ENCODE measurements at places on chromosomes 2 and 18.

DNA sequence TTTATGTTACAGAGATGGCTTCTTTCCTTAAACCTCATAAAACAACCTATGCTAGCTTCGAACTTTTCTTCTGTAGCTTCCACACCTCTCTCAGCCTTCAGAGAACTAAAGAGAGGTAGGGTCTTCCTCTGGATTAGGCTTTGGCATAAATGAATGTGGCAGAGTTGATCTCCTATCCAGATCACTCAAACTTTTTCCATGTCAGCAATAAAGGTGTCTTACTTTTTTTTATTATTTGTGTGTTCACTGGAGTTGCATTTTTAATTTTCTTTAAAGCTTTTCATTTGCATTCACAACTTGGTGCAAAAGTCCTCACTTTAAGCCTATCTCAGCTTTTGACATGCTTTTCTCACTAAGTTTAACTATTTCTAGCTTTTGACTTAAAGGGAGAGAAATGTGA lies 66.0 kb downstream of the LANCL1 start:
- DNase-seq: no peak

- DNase-seq: no peak
Observed at GRCh38 chr18:30988440-30988839, 54.1 kb downstream of the DSC3 start.

- no peak for DNase-seq
Observed at GRCh38 chr2:151520976-151521375, 111.3 kb downstream of the RIF1 start.

DNA sequence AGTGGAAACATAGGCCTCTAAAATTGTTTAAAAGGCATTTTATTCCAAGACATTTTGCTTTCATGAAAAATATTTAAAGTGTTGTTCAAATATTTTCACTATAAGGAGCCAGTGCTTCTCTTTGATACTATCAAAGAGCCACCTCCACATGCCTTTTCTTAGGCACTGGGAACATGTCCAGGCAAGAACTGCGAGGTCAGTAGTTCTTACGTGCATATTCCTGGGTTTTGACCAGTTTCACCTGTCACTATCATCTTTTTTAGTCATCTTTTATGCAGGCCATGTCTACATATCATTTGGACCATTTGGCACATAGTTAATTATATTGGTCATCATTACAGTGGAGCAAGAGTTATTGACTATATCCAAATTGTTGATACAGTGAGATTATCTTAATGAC lies 195.3 kb downstream of the CCDC85A start:
- no peak for DNase-seq

DNA sequence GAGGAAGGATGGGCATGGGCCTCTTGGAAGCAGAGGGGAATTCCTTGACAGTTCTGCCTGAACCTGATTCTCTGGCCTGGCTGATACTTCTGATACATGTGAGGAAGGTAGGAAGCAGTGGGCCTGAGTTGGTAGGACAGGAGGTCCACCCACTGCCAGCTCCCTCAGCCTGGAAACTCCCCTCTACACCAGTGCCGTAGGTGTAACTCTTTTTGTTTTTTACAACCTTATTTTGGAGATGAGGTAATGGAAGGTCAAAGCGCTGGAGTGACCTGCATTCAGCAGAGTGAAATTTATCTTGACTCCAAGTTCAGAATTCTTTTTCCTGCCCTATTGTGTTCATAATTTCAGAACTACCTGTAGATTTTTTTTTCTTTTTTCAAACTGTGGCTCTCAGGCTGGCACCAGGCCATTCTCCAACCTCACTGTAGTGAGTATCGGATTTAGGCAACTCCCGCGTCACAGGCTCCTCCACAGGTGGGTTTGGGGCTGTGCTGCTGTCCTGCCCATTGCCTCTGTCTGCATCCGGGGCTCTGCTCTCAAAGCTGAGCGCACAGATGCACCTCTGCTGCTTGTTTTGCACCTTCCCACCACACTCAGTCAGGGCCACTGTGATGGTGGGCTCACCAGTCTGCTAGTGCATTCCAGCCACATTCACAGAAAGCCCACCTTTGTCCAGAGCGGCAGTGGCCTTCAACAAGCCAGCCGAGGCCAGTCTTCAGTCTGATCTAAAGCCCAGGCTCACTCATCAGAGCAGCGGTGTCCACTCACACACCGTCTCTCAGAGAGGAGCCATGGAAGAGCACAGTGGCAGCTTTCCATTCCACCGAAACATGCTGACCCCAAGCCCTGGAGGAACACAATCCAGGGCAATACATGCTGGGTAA lies 87.2 kb downstream of the UXS1 start:
- no peak for DNase-seq

GRCh38 chr2:74957886-74958273 lies 563 bp upstream of the POLE4 start:
- DNase-seq: no peak

GRCh38 chr18:65671621-65672415 lies 79.0 kb upstream of the CDH7 start:
- DNase-seq: no peak

DNA sequence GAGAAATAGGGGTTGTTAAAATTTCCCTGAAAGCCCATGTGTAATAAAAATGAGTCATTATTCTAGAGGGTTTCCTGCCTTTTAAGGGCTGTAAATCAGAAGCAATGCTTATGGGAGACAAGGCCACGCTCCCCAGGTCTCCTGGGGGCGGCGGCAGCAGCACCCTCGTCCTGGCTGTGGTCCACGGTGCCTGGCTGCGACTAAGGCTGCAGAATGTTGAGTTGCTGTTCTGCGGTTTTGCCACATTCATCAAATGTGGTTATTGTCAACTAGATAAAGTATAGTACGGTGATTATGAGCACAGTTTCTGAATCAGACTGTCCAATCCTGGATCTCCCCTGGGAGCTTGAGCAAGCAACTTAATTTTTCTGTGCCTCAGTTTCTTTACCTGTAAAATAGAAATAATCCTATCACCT lies 11.9 kb upstream of the AGFG1 start:
- peak; percentile 81 for DNase-seq

- DNase-seq: no peak
Observed at GRCh38 chr2:119469661-119470297, 38.1 kb downstream of the TMEM37 start.

DNA sequence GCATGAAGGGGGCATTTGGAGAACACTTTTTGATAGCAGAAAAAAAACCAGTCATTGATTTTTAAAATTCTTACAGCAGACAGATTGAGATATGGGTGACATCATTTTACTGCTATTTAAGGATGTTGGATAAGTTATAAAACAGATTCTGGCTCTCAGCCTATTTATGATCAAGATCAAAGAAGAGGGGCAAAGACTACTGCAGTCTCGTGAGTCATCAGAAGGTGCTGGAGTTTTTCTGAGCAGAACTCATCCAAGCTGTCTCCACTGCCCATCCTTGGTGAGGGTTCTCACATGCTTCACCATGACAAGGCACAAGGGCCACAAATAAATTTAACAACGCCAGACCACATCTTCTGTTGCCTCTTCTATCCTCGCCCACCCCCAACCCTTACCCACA lies 58.8 kb downstream of the ST6GAL2 start:
- no peak for DNase-seq

All from cardiac fibroblast (primary cell).